Caudate nucleus (tissue), 63 donors: ENCODE measurements at places on chromosomes 2 and 18.

- DNase-seq, result no peak
Measured at GRCh38 chr2:224146356-224147160, 107.5 kb upstream of the SERPINE2 start.

DNA sequence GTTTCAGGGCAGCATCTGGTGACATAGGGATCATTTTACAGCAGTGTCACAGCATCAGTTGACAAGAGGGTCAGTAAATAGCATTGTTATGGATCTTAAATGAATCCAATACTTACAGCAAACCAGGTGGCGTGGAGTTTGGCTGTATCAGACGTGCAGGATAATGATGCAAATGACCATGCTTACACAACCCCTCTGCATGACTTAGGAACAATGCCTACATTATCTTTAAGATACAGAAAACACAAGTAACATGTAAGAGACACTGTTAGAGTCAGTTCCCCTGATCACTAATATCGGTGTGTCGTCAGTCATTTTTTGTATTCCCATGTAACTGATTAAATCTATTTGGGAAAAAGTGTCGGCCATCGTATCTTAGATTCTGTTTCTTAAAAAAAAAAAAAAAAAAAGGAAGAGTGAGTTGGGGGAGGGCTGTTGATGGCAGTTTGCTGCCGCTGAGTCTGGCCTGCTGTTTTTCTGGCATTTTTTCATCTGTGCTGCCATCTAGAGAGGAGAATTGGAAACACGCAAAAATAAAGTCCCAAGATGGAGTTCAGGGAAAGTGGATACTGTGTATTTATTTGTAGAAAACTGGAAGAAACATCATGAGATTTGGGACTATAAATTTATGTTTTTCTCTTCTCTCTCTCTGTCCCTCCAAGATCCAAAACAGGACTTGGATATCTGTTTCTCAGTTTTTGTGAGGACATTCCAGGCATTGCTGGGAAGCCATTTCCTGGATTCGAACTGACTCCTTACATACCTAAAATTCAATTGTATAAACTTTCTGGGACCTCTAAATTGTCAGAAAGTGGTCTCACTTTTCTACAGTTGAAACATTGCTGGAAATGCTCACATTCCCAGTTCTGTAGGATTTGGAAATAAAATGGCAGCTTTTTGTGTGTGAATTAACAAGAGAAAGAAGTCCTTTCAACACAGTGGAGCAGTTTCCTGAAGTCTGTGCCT is 60.3 kb upstream of the AGPS start:
- no peak for DNase-seq

DNA sequence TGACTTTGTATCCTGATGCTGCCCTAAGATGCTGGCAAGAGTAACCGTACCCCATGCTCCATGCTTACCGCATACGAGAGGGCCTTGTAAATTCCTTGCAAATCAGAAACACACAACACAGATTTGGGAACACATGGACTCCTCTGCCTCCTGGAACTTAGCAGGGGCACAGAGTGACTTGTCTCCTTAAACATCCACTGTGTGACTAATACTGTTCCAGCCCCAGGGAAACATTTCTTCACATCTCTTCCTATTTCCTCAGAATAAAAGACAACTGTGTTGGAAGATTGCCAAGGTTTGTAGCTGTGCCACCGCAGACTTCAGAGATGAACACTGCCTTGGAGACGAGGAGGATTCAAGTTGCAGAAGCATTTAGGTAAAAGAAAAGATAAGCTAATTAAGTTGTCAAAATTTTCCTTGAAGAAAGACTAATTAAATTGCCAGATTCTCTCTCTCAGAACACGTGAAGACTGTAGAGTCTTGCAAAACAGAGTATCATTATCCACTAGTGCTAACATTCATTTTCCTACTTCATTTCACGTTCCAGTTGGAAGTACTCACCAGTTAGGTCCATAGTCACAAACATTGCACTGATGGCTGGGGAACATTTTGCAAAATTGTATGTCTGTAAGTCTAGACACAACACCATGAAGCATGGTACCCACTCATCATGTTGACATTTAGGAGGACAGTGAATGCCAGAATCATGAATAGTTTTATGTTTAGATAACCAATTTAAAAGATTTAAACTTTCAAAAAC is 188.8 kb downstream of the TSN start:
- peak; percentile 71 for DNase-seq

DNA sequence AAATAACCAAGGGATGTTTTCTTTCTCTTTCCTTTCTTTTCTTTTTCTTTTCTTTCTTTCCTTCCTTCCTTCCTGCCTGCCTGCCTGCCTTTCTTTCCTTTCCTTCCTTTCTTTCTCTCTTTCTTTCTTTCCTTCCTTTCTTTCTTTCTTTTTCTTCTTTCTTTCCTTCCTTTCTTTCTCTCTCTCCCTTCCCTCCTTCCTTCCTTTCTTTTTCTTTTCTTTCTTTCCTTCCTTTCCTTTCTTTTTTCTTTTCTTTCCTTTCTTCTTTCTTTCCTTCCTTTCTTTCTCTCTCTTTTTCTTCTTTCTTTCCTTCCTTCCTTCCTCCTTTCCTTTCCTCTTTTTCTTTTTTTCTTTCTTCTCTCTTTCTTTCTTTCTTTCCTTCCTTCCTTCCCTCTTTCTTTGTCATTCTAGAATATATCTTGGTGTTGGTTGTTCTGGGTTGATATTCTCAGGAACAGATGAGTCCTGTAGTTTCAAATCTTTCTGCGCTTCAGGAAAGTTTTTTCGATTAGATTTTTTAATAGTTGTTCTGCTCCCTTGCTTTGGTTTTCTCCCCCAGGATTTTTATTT is 101.5 kb upstream of the FBXO11 start:
- DNase-seq, result no peak

DNA sequence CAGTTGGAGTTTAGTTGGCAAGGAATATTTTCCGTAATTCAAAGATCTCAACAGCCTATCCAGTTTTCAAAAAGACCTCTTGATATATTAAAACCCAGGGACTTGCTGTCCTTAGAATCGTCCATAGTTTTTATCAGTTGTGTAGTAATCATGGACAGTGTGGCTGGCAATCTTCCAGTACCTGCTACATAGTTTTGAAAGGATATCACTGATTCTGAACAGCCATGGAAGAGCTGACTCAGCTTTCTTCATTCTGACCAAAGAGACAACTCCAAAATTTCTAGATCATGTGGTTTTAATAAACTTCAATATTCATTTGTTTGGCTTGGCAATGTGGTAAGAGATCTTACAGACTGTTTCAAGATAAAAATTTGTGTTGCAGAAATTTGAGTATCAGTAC is 616.7 kb downstream of the TDRD15 start:
- no peak for DNase-seq

- DNase-seq, result no peak
Measured at GRCh38 chr2:184129073-184129472, 469.3 kb upstream of the ZNF804A start.

GRCh38 chr2:240663546-240664190 is 19.0 kb downstream of the AQP12B start:
- no peak for DNase-seq

DNA sequence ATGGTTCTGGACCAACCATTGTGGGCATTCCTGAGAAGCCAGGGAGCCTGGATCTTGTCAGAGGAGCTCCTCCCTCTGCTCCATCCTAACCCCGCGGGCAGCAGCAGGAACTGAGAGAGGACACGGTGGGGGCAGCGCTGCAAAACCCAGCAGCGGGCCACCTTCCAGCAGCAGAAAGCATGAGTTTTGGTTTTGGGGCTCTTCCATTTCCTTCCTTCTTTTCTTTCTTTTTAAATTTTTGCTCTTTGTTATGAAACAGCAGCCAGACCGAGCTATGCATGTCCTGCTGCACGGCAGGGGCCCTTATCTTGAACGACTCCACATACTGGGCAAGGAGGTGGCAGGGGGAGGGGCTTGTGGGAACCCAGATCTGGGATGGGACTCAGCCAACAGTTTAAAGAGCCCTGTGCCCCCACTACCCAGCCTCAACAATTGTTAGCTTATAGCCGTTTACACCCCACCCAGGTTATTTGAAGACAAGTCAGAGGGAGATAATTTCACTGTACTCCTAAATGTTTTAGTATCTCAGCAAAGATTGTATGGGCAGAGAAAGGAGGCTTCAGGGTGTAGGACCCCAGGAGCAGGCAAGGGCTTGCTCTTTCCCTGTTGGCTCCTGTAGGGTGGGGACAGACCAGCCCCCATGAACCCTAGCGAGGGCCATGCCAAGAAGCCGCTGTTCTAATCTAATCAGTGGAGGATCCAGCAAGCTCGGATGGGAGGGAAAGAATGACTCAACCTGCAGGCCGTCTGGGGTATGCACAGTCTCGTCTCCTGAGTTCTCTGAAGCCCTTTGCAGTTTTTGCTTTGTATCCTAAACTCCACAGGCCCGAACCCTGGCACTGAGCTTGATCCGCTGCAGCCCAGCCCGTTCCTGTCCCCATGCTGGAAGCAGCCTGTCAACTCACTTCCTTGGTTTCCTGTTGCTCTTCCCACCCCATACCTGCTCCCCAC is 75.3 kb downstream of the LRRFIP1 start:
- DNase-seq, result no peak

- no peak for DNase-seq
Measured at GRCh38 chr18:5095239-5095638, 101.8 kb downstream of the AKAIN1 start.

GRCh38 chr2:36337354-36337753 is 18.2 kb upstream of the CRIM1 start:
- no peak for DNase-seq

DNA sequence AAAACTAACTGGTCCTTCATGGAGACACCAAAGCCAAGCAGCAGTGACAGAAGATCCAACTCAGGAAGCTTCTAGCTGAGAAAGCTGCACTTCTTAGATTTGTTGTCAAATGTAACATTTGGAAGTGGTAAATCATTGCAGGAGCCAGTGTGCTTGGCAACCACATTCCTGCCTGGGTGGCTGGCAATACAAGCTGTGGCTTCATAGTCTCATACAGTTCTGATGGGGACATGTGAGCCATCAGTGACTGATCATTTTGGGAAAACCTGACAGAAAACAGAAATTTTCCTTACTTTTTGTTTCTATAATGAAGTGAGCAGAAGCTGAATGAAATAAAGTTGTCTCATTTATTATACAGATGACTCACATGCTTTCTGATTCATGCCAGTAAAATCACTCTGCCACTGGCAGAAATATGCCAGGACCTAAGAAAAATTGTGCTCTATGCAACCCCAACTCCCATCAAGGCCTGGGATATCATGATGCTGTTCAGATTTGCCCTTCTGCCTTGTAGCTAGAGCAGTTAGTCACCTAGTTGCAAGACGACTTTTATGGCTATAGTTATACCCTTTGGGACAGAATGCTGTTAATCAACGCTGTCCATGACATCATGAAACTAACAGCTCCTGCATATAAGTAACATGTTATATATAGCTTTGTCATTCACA is 508.1 kb downstream of the ADCYAP1 start:
- no peak for DNase-seq

DNA sequence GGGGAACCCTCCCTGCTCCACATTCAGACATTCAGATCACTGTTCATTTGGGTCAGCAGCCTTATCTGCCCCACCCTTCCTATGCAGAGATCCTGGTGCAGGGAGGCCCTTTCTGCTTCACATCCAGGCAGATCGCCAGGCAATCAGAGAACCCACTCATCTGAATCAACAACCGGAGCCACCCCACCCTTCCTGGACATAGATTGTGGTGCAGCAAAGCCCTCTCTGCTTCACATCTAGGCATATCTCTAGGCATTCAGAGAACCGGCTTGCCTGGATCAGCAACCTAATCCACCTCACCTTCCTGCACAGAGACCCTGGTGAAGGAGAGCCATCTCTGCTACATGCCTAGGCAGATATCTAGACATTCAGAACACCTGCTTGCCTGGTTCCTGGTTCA is 184.5 kb upstream of the CNTNAP5 start:
- no peak for DNase-seq

DNA sequence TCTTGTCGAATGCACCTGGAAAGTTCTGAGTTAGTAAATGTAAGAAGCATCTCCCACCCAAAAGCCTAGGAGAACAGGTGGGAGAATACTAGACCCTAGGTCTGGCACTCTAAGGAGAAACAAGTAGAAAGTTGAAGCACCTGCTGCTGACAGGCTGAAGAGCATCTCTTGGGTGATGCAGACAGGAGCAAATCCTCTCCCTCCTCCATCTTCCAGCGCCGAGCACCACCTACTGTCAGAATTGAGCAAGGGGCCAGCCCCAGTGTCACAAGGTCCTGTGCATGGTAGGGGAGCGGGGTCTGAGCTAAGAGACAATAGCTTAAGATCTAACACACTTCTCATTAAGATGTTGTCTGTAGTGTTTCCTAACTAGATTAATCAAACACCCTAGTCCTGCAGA is 52.9 kb downstream of the HK2 start:
- no peak for DNase-seq

DNA sequence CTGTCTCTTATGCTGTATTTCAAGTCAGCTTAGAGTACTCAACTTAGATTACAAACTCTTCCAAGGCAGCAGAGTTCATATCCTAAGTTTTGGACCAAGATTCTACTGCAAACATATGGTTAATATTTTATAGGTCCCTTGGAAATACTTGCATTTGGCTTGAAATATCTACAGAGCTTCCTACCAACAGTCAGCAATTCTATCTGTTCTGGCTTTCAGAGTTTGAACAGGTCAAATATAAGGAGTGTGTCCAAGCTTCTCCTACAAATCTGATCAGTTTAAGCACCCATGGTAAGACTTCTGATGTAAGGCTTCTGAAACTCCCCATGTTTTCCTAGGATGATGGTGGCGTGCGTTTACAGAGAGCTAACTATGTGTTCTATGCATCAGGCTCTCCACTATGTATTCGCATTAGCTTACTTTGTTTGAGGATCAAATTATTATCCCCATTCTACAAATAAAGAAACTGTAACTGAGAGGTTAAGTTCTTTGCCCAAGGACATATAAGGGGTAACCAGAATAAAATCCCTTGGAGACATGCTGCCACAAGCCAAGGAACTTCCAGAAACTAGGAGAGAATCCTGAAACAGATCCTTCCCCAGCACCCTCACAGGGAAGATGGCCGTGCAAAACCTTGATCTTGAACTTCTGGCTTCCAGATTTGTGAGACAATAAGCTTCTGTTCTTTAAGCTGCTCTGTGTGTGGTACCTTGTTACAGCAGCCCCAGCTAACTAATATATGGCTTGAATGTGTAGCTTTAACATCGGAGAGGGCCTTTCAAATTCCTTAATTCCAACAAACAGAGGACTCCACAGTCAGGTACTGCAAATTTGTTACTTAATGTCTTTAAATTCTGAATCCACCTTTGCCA is 55.1 kb downstream of the ATP8B1 start:
- DNase-seq, result no peak

DNA sequence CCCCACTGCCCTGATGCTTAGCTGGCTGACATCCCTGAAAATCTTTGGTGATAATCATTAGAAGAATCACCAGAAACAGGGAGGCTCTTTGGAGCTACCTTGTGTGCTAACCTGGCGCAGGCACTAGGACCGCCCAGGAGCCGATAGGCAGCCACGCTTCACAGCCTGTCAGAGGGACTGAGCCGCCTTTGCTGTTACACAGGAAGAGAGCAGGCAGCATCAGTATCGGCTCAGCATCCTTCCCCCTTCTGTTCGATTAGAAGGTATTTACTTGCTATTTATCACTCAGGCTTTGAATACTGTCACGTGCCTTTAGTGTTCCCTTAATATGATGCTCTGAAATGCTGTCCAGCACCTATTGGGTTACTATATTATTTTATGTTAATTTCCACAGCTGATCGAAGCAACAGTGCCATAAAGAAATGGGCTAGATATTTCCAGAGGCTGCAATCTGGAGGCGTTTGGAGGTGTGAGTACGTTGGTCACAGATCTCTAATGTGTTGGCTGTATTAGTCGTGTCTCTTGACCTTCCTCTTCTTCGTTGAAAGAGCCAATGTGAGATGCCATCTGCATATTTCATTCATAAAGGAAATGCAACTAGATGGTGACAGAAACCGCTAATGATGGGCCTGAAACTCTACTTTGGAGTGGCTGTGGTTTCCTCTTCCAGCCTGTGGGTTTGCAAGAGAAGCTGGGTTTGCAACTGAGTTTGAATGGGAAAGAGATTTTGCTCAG is 110.4 kb upstream of the RAB27B start:
- DNase-seq, result peak; percentile 22

- DNase-seq, result no peak
Measured at GRCh38 chr2:8877894-8878293, 40.5 kb upstream of the KIDINS220 start.
